ENCODE measurements at places on chromosomes 7 and 10.
A peak's percentile ranks its signal among the peaks of the same experiment; 100 is the strongest.

GRCh38 chr10:26815500-26815899 is 45.3 kb downstream of the ABI1 start:
- no peak for DNase-seq

DNA sequence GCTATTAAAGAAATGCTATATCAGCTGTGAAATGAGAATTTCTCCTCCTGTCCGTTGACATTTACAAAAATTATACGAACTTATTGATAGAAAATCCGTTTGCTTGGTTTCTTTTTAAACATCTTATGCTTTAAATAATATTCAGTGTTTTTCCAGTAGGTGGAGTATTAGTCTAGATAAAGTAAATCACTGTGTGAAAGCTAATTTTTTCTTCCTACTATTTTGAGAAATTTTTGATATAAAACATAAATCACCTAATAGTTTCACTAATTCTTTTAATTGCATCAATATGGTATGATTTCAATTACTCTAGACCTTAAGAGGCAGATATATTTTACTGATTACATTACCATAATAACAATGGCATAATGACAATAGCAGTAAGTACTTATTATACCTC is 335.2 kb upstream of the C7orf33 start:
- DNase-seq = no peak

DNA sequence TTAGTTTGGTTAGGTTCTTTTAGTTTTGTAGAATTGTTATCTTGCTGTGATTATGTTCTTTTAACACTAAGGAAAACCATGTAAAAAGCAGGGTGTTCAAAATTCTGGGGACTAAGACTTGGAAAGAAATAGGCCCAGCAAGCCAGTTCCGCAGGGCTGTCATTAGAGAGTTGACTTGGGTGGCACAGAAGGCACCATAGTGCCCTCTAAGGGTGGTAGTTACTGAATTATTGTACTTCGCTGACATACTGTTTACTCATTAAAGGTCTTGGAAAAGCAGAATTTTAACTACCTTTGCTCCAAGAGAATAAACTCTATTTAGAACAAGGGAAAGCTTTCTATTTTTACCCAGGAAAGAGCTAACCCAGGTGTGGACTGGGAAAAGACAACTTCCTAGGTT is 86.5 kb downstream of the OTUD1 start:
- no peak for DNase-seq

GRCh38 chr10:75233444-75234016 is 2.2 kb downstream of the COMTD1 start:
- no peak for DNase-seq

GRCh38 chr7:134992626-134993179 is 6.4 kb downstream of the AGBL3 start:
- DNase-seq = peak; percentile 55

- DNase-seq = no peak
Measured at GRCh38 chr7:43136064-43136463, 23.6 kb downstream of the HECW1 start.

DNA sequence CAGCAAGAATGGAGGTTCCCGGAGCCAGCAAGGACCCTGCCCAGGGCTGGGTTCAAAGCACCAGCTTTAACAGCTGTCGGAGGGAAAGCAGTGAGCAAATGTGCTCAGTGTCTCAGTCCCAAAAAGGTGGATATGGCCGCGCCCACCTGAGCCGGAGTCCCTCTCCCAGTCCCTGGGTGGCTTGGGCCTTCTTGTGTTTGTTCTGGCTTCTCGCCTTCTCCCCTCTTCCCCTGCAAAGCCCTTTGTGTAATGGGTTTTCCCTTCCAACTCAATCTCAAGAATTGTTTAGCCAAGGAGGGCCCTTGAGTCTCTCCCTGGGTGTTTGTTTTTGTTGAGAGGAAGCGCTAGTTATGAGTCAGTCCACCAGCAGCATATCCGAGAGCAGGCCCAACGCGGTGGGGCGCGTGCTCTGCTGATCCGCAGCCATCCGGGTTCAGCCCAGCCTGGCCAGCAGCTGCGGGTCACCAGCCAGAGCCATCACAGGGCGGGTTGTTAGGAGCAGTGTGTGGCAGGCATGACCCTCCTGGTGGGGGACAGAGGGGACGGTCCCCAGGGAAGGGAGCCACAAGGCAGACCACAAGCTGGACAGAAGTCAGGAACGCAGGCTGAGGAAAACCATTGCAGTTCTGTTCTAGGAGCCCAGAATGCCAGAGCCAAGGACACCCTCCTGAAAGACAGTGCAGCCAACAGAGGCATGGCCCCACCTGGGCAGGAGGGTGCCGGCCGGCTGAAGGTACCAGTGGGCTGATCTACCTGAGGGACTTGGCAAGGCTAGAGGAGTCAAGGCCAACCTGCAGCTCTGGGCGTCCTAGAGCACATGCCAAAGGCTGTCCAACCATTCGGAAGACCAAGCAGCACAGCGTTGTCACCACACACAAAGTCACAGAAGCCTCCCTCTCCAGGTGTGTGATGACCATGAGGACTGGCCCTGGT is 21.3 kb downstream of the CALML3 start:
- DNase-seq = no peak

DNA sequence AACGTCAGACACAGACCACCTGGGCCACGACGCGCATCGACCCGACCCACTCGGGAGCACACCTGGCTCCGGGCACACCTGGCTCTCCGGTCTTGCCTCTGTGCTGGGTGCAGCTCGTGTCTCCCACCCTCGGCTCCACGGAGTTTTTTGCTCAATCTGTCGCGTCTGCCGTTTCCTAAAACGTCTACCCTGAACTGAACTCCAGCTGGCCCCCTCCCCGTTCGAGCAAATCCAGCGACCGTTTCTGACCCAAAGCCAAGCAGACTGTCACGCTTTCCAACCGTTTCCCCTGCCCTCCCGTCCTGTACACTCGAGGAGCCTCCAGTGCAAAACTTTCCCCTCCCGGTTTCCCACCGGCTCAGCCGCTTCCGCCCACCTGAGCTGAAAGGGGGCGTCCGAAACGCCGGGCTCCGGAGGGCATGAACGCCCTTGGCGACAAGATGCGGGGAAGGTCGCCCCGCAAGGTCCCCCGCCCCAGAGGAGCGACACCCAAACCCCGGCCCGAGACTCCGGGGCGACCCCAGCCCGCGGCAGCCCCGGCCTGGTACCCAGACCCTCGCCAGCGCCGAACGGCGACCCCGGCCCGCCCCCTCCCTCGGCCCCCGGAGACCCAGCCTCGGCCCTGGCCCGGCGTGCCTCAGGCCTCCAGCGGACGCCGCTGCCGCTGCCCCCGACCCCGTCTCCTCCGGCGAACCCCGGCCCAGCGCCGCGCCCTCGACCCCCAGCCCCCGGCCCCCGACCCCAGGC is 557 bp downstream of the CYTH3 start:
- DNase-seq = no peak

- no peak for DNase-seq
Measured at GRCh38 chr7:55223023-55223422, 142.1 kb upstream of the LANCL2 start.

DNA sequence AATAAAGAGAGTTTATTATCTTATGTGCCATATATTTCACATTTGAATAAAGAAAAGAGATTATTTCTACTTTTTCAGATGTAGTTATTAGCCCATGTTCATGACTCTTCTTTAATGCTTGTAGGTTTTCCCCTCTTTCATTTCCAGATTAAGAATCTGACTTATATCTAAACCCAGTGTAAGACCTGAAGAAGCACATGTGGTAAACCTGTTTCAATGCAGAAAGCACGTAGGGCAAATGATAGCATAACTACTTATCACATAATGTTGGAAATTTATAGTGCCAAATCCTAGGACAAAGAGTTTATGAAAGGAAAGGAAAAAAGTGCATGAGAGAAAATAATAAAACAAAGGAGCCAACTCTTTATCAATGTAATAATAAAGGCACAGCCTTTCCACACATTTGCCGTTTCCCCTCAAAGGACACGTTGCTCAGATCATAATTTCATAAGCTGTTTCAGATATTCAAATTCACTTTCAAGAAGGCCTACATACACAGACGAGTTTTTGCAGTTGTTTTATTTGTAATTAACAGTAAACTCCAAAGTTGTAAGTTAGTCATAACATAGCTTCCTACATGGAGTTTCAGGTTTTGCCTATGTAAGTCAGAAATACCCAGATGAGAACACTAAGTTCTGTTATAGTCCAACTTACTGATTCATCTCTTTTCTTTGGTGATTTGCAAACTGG is 88.8 kb upstream of the MDFIC start:
- DNase-seq = no peak

GRCh38 chr7:143415742-143416397 is 7.2 kb upstream of the EPHA1 start:
- no peak for DNase-seq

- no peak for DNase-seq
Measured at GRCh38 chr10:104938031-104938430, 296.9 kb downstream of the SORCS3 start.

DNA sequence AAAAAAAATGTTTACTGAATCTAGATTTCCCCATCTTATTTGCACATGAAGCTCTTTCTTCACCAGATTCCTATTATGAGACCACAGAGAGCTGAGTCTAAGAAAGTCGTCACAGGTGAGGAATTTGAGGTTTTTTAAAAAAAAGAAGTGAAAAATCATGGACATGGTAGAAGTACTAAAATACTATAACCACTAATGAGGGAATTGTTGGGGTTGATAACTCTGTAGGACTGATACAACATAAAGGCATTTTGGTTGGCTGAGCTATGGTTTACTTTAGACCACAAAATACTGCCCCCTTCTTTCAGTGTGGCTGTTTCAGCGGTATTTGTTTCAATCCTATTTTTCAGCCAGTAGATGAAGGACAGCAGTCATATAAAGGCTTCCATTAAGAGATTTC is 1111.3 kb downstream of the TYW1 start:
- no peak for DNase-seq

DNA sequence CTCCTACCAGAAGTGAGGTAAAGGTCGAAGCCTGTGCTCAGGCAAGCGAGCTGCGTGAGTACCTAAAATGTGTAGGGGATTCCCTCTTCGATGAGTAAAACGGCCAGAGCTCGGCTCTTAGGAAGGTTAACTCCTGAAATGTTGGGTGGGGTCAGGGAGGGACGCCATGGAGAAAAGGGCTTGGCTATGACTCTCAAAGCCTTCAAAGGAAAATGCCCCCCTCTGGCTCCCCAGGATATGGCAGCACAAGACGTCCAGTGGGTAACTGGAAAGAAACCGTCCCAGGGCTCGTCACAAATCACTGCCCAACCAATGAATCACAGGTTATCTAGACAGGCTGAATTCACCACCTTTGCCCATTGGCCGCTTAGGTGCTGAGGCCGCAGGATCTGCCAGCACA is 58.0 kb downstream of the CALML3 start:
- DNase-seq = no peak

GRCh38 chr7:40151504-40151903 is 16.7 kb downstream of the SUGCT start:
- no peak for DNase-seq

DNA sequence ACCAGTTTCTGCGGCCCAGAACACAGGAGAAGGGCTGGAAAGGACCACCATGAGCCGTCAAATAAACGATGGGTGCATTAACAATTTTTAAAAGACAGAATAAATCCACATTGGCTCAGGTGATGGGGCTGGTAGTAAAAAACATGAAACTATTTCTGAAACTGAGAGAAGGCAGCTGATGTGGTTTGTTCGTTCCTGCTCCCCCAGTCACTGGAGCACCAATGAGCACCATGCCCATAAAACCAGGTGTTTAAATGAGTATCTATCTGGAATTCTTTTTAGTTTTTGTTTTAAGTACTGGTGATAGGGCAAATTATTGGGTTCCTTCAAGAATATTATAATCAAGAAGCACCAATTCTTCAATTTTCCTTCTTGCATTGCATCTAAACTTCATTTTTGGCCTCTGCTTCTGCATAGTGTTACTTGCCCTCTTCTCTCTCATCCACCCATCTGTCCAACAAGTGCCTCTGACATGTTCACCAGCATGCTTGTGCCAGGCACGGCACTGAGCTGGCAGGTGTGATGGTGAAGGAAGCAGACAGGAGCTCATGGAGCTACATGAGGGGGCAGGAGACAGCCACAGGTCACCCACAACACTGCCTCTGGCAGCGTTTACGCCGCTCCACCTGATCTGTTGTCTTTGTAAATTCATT is 65.5 kb downstream of the LARP4B start:
- DNase-seq = no peak

DNA sequence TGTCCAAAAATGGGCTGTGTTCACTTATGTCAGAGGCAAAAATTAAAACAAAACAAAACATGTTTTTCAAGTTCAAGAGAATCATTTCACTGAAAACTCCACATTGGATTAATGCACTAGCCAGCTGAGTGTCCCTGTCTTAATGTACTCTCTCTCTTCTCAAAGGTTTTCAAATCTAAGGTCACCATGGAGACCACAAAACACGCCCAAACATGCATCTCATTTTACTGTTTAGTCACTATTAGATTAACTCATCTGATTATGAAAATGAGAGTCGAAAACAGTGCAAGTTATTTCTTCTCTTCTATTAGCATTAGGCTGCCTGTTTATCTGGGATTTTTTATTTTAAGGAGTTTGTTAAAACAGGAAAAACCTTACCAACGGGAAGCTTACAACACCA is 70.8 kb upstream of the ASAH2 start:
- no peak for DNase-seq

- no peak for DNase-seq
Measured at GRCh38 chr10:34816501-34817002, 1.5 kb upstream of the PARD3 start.

DNA sequence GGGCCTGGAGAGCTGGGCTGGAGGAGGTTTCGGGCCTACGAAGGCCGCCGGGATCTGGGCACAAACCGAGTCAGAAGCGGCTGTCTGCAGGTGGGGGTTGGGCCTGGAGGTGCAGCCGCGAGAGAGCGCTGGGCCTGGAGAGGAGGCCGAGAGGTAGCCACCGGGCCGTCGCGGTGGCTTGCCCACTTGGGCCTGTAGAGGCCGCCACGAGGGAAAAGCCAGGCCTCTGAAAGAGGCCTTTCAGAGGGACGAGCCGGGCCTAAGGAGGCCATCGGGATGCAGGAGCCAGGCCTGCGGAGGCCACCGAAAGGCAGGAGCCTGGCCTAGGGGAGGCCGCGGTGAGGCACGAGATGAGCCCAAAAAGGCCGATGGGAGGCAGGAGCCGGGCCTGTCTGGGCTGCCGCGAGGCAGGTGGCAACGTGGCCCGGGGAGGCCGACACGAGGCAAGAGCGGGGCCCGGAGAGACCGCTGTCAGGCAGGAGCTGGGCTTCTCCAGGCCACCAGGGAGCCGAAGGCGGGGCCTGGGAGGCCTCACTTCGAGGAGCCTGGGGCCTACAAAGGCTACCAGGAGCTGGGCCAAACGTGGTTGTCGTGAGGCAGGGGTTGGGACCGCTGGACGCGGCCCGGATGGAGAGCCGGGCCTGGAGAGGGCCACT is 25.6 kb downstream of the MDH2 start:
- no peak for DNase-seq

- no peak for DNase-seq
Measured at GRCh38 chr7:157444843-157445135, 108.0 kb downstream of the DNAJB6 start.

- no peak for DNase-seq
Measured at GRCh38 chr10:103958996-103959395, 7.9 kb upstream of the SLK start.

- no peak for DNase-seq
Measured at GRCh38 chr10:19048891-19049290, 290 bp downstream of the MALRD1 start.

GRCh38 chr7:128123291-128124037 is 92.2 kb upstream of the LRRC4 start:
- no peak for DNase-seq

- no peak for DNase-seq
Measured at GRCh38 chr10:75434291-75434690, 2.9 kb downstream of the LRMDA start.

Measured in stimulated activated effector memory CD8-positive, alpha-beta T cell treated with anti-CD3 and anti-CD28 coated beads, Interleukin-12 subunit alpha, Interleukin-12 subunit beta, amount 100 ng/mL, for 72 hours (primary cell).